ENCODE measurements at places on chromosomes 13 and 19. TPM values are rescaled to one million over a fixed set of nuclear protein-coding genes. Genes with fewer than 3 reads are reported as not detected.

Gene TNNI3
- 0.40 TPM for total RNA-seq

Gene APBA3
- 25.8 TPM for total RNA-seq

Gene MBD3L3
- total RNA-seq = not detected

Gene SIAH3
- 0.23 TPM for total RNA-seq

Gene TNPO2
- 33.3 TPM for total RNA-seq

Gene POLD1
- 89.4 TPM for total RNA-seq

Gene PGLYRP2
- total RNA-seq = not detected

Gene ZNF560
- 2.5 TPM for total RNA-seq

Gene SHD
- total RNA-seq = not detected

Gene CACNA1A
- 0.98 TPM for total RNA-seq

Gene PSG2
- not detected for total RNA-seq

Measured in epithelial cell of proximal tubule (primary cell).